ENCODE measurements at places on chromosomes 5 and 9.
A peak's percentile ranks its signal among the peaks of the same experiment; 100 is the strongest.

DNA sequence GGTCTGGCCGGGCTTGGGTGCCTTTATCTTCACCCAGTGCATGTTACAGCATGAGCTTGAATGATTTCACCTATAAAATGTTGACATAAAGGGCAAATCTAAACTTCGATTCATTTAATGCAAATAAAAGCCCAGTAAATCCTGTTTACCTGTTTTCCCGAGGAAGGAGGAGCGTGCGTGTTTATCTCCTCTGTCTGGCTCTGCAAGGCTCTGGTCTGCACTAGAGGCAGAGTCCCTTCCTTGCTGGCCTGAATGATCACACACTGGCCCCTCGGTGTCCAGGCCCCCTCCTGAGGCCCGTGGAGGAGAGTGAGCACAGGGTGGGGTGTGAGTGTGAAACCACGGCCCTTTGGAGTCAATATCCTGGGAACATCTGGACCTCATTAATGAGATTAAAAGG is 125.1 kb upstream of the LHFPL2 start:
- DNase-seq: no peak

- DNase-seq: no peak
Observed at GRCh38 chr9:20528253-20528652, 94.0 kb downstream of the MLLT3 start.

- no peak for DNase-seq
Observed at GRCh38 chr9:26566141-26566540, 326.5 kb downstream of the CAAP1 start.

DNA sequence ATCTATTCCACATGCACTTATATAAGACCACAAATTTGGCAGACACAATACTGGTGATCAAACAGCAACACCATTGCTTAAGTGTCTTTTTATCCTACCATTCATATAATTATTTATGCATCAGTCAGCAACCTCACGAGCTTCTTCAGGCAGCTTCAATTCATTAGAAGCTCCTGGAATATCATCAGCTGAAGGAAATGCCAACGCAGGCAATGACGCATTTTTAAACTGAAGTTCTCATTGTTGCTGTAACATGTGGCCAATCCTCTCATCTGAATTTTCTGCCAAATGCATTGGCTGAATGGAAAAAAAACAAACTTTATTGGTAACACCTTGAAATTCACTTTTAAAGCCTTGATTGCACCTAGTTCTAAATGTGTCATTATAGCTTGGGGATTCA is 376.4 kb upstream of the RGMB start:
- no peak for DNase-seq

GRCh38 chr5:148858547-148858946 is 32.1 kb downstream of the ADRB2 start:
- DNase-seq: no peak

DNA sequence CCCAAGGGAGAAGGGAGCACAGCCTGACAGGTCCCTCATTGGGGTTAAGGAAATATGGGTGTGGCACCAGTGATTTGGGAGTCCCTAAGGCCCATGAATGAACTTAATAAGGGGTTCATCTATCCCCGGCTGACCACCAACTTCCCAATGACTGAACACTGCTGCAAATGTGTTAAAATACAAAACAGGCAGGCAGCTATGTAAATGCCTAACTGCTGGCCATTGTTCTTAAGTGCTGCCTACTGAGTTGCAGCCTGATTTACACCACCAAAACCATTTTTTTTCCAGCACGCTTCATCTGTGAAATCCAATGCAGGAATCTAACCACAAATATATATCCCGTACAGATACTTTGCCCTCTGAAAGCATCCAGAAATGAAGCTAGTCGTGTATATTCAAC is 478.5 kb downstream of the PTPRD start:
- DNase-seq: no peak

- DNase-seq: no peak
Observed at GRCh38 chr5:149024477-149024876, 38.4 kb downstream of the SH3TC2 start.

DNA sequence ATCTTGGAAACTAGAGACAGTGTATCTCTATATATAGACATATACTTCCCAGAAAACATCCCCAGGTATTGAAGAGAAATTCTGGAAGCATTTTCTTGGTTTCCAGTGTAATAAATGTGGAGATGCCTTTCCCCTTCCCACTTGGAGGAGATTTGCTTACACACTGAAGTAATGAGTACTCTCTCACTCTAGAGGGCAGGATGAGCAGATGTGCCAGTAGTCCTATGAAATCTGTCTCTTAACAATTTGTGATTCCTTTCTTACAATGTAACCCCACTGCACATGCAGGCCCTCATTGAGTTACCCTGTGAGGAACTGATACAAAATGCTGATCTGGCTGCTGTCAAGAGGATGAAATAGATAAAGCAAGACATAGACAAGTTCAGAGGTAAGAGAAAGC is 567.2 kb downstream of the SLCO4C1 start:
- no peak for DNase-seq

DNA sequence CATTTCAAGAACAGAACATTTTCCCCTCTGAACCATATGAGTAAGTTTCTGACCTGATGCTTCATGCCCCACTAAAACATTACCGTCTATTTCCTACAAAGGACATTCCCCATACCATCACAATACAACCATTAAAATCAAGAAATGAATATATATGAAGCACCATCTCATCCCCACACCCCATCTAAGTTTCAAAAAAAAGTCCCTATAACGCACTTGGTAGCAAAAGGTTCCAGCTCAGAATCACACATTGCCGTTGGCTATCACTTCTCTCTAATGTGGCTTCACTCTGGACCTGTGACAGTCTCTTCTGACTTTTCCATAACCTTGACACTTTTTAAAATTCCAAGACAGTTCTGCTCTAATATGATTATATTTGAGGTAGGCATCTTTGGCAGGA is 5.9 kb downstream of the EMB start:
- DNase-seq: no peak

- no peak for DNase-seq
Observed at GRCh38 chr5:126967808-126968466, 62.4 kb downstream of the MARCHF3 start.

GRCh38 chr5:93577854-93578812 is 2.9 kb downstream of the NR2F1-AS1 start:
- DNase-seq: no peak

GRCh38 chr5:62042007-62042406 is 264.0 kb upstream of the KIF2A start:
- DNase-seq: no peak

DNA sequence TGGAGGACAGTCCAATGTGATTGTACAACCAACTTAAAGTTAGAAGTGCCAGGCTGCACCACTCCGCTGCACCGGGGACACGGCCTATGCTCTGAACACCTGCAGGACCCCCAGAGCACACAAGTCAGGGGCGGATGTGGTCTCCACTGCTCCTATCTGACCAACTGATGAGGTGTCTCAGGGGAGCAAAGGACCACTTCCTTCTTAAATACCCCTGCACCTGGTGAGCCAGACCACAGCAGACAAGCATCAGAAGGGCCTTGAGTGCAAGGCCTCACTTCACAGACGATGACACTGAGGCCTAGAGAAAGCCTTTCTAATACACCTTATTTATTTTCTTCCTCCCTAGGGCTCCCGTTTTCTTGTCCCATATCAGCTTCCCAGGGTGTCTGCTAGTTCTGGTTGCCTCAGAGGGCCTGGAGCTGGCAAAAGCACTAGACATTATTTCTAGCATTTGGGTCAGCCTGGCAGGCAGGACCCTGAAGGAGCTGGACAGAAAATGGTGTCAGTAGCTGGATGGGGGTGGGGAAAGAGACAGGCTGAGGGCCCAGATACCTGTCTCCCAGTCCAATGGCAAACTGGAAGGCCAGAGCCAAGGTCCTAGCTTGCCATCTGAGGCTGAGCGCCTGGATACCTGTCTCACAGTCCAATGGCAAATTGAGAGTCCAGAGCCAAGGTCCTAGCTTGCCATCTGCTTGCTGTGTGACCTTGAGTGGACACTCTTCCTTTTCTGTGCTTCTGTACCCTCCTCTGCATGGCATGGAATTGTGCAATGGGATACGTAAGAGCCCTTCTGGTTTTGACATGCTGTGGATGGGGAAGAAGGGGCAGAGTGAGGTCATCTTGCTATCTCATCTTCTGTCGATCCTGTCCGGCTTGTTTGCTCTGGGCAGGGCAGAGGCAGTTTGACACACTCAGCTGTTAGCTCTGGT is 9.0 kb downstream of the CCDC69 start:
- no peak for DNase-seq

DNA sequence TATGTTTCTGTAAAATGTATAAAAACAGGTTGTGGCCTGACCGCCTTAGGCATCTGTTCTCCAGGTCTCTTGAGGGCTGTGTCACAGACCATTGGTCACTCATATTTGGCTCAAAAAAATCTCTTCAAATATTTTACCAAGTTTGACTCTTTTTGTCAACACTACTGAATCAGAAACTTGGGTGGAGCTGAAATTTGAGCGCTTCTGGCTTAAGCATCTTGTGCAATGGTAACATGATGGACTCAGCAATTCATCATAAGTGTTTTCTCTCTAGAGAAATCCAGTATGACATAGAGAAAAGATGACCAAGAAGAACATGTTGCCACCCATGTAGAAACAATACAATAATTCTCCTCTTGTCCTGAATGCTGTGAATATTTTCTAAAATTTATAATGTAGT is 387.9 kb downstream of the MAT2B start:
- no peak for DNase-seq

- DNase-seq: no peak
Observed at GRCh38 chr5:75265731-75266130, 29.1 kb upstream of the ANKRD31 start.

DNA sequence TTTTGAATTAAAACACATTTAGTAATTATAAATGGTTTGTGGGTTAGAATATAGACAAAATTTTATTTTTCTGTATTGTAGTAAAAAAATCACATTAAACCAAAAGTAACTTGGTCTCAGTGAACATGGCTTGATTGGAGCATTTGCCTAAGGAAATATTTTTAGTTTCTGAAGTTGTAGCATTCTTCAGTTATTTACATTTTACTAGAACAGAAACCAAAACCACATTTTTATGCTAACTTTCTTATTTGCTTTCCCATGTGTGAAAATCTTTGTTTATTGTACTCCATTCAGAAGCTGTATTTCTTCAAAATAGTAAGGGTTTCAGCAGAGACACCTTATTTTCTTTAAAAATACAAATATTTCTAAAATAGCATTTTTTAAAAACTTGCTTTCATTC is 129.9 kb downstream of the SGCD start:
- no peak for DNase-seq

- no peak for DNase-seq
Observed at GRCh38 chr9:68802525-68803015, 97.5 kb downstream of the PIP5K1B start.

GRCh38 chr5:40605295-40605958 is 74.3 kb upstream of the PTGER4 start:
- DNase-seq: no peak

DNA sequence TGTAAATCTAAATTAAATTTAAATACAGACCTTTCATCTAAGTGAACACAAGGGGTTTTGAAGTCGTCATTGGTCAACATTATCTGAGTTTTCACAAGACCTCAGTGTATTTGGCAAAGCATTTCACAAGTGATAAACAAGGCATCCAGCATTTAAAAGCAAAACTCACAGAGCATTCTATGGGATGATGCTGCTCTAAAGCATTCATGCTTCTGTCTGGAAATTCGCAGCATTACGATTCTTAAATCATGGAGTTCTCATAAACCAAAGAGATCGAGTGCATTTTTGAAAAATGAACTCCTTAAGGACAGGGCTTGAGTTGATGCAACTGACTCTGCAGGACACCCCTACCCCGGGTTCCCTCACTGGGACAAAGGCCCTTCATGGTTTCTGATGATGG is 46.1 kb upstream of the SPATA31E1 start:
- no peak for DNase-seq

GRCh38 chr5:172984244-172984953 is 828 bp downstream of the ATP6V0E1 start:
- DNase-seq: peak; percentile 54

- no peak for DNase-seq
Observed at GRCh38 chr5:78242001-78242400, 52.5 kb downstream of the AP3B1 start.

GRCh38 chr5:97418462-97418861 is 235.4 kb upstream of the RIOK2 start:
- DNase-seq: no peak

- DNase-seq: no peak
Observed at GRCh38 chr5:43256261-43256966, 56.8 kb downstream of the HMGCS1 start.

DNA sequence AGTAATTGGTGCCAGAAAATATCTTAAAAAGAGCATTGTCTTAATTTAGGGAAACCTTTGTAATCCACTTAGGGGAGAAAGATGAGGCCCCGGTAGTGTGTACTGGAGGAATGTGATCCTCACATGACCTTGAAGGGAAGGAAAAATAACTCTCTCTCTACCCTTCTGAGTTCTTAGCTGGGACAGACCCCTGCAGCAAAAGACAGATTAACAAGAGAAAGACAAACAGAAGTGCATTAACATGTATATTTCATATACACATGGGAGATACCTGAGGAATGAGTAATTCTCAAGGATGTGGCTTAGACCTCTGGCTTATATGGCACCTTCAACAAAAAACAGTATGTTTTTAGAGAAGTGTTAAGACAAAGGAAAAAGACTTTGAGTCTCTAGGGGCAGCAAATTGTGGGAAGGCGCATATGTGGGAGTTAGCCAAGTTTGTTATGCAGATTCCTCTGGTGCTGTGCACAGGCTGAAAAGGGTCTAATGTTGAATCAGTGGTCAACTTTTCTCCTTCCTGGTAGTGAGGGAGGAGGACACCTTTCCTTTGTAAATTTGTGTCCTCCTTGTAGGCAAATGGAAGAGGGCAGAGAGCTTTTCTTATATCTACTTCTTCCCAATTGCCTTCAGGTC is 138.8 kb downstream of the LRRC70 start:
- DNase-seq: no peak

GRCh38 chr5:129474544-129474943 is 14.4 kb downstream of the ADAMTS19 start:
- DNase-seq: no peak

DNA sequence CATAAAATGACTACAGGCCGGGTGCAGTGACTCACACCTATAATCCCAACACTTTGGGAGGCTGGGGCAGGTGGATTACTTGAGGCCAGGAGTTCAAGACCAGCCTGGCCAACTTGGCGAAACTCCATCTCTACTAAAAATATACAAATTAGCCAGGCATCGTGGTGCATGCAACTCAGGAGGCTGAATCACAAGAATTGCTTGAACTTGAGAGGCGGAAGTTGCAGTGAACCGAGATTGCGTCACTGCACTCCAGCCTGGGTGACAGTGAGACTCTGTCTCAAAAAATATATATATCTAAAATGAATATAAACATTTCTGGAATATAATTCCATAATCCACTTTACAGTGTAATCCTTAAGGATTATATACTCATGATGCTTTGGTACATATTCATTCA is 66.5 kb downstream of the TEX10 start:
- DNase-seq: no peak

DNA sequence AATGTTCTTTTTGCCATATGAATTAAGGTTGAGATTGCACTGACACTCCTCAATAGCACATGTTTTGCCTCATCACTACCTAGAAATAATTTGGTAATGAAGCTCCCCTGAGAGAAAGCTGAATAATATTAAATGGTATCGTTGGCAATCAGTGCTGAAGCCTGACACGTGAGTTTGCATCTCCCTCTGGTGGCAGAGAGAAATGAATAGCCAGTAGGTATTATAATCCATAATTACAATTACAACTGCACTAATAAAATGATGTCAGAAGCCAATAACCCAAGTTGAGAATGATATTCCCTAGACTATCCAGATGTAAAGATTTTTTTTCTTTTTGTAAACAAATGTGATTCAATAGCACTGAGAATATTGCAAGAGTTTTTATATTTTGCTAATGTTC is 700.3 kb downstream of the PTPRD start:
- no peak for DNase-seq

Data from neuronal stem cell (in vitro differentiated cells).